ENCODE measurements at places on chromosomes 5 and 9.

DNA sequence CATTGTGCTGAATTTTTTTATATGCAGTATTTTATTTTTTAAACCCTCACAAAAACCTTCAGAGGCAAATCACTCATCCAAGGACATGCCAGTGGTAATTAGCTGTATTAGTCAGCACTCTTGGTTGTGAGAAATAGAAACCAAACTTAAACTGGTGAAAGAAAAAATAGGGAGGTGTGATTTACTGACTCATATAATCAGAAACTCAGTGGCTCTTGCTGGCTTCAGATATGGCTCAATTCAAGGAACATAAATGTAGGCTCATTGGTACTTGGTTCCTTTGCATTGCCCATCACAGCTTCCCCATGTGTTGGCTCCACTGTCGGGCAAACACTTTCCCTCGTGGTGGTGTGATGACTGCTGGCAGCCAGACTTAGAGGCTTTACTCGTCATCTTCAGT lies 497.2 kb downstream of the MAT2B start:
- DNase-seq: no peak

DNA sequence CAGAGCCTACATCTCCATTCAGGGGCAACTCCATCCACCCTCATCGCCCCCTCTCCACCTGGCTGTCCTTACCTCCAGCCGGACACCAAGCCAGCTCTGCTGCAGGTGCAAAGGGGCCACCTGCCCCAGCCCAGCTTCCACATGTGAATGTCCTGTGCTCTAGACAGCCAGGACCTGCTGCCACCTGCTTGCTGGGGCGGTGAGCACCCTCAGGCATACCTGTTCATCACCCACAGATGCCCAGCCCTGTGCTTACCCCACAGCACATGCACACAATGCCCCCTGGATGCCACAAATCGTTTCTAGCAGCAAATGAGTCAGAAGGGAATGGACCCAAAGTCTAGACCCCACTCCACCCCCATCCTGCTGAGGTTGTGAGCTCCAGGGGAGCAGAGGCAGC lies 13.3 kb upstream of the NKD2 start:
- DNase-seq: no peak

GRCh38 chr5:60487476-60487875 lies 212.5 kb downstream of the DEPDC1B start:
- no peak for DNase-seq

DNA sequence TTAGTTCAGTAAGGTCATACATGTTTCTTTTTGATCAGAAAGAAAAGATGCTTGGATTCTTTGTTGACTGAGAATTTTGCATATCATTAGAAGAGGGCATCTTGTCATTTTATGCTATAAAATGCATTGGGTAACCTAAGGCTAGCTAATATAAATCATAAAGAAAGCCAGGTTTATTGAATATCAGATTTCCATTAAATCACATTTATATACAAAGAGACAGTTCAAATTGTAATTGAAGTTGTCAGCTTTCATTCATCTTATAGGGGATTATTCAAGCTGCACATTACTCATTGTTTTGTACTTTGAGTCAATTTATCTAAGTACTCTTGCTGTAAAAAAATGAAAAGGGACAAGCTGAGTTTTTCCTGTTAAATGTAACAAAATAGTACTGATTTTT lies 259.1 kb upstream of the CDH12 start:
- DNase-seq: no peak

DNA sequence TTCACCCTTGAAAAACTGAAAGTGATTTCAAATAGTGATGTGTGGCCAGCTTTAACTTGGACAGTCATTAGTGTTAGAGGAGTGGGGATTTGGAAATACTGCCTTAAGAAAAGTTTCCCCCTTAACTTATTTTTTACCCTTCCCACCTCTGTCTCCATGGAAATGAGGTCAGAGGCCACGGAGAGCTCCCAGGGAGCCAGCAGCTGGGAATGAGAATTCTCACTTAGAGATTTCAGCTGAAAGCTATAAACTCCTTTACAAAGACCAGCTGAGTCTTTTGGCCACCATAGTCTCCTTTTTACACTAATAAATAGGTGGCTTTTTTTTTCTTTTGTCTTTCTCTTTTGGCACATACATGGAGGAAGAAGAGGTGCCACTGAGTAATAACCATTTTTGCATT lies 45.7 kb upstream of the PIK3R1 start:
- no peak for DNase-seq

- DNase-seq: no peak
These were observed 134.6 kb downstream of the DENND1A start for GRCh38 chr9:123795336-123795735.

DNA sequence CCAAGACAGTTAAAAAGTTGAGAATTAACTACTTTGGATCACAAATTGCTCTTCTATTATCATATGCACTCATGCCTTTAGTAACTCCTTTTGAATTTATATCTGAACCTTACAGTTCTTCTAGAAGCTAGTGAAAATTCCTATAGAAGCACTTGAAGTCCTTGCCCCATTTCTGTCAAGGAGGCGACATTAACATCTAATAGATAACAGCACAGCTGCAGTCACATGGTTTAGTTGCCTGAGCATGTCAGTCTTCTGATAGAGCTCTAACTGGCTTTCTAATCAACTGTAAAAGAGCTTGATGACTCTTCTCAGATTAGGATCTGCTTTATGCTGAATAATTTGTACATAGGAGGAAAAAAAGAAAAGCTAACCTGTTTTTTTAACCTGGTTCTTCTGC lies 9.0 kb downstream of the RFESD start:
- no peak for DNase-seq

DNA sequence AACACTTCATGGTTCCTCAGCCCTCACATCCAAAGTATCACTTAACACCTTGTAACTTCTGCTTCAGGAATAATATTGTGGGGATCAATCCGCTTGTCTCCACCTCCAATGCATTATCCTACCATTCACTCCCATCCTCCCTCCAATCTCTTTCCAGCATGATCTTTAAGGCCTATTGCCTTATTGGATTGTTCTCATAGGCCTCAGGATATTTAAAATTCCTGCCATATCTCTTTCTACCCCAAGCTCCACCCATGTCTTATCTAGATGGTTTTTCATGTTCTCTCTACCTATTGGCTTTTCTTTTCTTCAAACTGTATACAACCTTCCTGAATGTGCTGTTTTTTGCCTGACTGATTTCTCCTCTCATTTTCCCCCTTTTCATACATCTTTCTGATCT lies 7.2 kb downstream of the KDM4C start:
- DNase-seq: no peak

GRCh38 chr9:81384911-81385310 lies 304.4 kb downstream of the TLE1 start:
- no peak for DNase-seq

DNA sequence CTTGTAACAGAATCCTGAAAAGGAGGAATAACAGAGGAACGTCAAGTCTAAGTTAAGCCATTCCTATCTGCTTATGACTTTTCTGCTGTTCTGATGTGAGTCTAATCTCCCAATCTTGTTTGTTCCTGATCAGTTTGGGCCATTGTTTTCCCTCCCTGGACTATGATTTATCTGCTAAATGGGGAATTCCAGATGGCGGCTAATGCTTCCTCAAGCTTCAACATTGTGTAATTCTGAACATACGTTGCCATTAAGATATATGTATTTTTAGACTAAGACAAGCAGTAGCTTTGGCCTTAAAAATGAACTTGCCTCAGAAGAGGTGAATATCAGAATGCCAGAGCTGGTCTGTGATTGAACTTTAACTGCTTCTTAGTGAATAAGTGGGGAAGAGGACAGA lies 142.7 kb downstream of the PRKACG start:
- no peak for DNase-seq

GRCh38 chr9:131807144-131807983 lies 67.5 kb upstream of the RAPGEF1 start:
- DNase-seq: no peak

DNA sequence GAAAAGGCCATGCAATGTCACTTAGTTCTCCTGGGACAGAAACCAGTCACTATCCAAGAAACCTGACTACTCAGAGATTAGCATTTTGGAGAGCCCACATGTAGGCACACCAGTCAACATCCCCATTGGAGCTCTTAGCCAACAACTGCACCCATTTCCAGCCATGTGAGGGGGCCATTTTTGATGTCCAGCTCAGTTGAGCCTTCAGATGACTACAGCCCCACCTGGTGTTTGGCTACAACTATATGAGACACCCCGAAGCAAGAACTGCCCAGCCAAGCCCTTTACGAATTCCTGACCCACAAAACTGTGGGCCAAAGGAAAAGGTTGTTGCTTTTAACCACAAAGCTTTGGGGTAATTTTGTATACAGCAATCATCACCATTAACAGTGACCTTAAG lies 300.1 kb downstream of the ASTN2 start:
- no peak for DNase-seq

GRCh38 chr5:31889001-31889561 lies 250.2 kb downstream of the PDZD2 start:
- DNase-seq: no peak

DNA sequence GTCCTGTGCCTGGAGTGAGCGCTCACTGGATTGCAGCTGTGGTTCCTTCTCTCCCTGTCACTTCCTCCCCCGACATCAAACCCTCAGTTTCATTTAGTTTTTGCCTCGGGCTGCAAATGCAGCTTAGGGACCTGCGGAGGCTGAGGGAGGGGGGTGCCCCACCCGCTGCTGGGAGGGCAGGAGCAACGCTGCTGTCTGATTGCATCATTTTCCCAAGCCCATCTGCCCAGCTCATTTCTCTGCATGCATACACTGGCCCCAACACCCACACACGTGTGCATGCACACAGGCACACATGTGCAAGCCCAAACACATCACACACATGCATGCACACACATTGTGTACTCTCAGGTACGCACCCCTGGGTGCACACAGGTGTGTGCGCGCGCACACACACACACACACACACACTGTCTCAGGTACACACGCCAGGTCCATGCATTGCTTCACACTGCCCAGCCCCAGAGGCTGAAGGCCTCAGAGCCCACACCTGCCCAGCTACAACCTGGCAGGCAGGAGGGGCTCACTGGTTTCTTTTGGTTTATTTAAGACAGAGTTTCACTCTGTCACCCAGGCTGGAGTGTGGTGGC lies 3.4 kb downstream of the ASS1 start:
- DNase-seq: no peak

DNA sequence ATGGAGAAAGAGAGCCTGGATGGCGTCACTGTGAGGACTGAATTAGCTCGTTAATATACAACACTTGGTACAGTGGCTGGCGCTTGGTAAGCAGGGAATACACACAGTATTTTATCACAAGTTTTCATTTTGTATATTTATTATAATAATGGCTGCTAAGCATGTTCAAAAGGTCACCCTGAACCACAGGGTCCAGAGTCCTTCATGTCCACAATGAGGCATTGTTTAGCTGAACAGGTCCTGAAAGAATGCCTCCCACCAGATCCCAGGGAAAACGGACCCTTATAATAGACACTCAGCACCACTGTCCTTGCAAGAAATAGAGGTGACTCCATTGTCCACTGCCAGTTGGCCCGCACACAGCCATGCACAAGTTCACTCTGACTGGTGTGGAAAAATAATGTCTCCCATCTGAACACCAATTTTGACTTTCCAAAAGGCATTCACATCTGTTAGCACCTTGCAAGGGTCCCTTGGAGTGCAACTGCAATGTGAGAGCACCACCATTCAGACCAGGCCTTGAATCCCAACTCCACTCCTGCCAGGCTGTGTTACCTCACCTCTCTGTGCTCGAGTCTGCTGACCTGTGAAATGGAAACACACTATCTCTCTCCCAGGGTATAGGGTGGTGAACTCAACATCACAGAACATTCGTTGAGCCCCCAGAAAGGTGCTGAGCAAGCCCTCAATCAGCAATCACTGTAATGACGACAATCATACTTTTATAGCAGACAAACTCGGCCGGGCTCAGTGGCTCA lies 3.9 kb downstream of the VDAC1 start:
- no peak for DNase-seq

- DNase-seq: no peak
These were observed 34.7 kb upstream of the TGFBI start for GRCh38 chr5:135993880-135994636.

- DNase-seq: no peak
These were observed 17.1 kb downstream of the C6 start for GRCh38 chr5:41196197-41196596.

GRCh38 chr5:147081311-147081764 lies 153.5 kb upstream of the STK32A start:
- DNase-seq: no peak

- DNase-seq: no peak
These were observed 11.7 kb upstream of the OR13D1 start for GRCh38 chr9:104682642-104683041.

- no peak for DNase-seq
These were observed 53.8 kb downstream of the NIM1K start for GRCh38 chr5:43245724-43246385.

GRCh38 chr5:2895876-2896275 lies 144.4 kb upstream of the IRX2 start:
- no peak for DNase-seq

DNA sequence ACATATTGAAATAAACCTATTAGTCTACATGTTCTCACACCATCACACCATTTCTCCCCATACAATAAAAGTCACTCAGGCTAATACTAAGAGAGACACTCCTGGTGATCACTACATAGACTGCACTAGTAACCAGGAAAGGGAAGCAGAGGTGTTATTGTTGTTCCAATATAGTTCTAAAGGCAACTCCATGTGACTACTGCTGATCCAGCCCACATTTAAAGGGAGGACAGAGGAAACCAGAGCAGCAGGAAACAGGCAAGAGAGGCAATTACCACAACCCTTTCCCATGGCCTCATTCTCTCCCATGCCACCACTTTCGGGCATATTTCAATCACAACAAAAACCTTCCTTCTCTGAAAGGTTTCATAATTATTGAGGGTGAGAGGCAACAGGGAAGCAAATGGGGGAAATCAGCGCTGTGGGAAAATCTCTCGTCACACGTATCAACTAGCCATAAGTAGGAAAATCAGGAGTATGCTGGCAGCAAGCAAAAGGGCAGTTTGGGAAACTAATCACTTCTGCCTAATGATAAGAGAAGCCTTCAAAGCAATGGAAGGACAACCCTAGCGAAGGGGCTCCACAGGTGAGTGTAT lies 1.8 kb downstream of the UBAP2 start:
- no peak for DNase-seq

DNA sequence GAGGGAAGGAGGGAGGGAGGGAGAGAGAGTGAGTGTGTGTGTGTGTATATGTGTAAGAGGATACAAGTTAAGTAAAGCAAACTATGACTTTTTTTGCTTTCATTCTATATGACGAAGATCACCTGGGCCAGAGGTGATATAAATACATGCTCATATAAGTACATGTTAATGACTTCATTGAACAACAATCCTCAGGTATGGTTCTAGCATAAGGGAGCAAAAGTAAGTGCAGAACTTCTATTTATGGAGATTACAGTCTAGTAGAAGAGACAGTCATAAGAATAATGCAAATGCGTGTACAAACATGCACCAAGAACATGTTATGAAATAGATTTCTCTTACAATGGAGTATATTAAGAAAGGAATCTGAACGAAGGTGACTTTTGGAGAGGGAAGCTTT lies 1804.0 kb downstream of the MAT2B start:
- DNase-seq: no peak
